Hypothalamus (tissue), 51 donors: ENCODE measurements at places on chromosomes 7 and 10.

DNA sequence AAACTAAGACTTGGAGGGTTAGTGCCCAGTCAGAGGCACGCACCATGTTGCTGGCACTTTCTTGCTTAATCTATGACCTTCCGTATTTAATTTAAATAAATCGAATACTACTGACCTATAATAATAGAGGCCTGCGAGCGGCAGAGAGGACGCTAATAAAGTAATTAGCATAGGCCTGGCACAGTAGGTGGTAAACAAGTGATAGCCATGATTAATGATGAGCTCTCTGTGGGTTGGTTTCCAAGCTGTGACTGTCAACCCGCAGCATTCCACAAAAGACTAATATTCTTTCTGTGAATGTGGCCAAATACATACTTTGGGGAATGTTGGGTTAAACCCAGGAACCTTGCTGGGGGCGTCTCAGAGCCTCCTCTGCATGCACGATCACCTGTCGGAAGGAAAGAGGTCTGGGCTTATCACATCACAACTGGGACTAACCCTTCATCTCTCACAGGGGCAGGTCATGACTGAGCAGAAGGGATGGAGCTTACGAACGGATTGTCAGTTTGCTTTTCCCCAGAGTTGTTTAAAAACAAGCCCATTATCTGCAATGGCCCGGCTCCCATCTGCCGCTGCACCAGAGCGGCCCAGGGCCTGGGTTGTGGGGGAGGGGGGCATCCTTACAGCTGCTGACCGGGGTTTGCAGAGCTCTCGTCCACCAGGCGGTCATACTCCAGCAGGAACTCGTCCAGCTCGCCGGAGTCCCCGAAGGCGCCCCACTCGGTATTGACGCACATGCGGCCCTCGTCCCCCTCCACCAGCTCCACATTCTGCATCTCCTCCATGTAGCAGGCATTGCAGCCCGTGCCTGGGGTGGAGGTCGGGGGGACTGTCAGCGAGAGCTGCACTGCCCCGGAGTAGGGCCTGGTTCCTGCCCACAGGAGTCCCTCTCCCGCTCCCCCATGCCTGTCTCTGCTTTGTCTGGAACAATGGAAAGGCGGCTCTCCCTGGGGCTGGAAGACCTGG lies 6.2 kb upstream of the MYL7 start:
- DNase-seq, result no peak

DNA sequence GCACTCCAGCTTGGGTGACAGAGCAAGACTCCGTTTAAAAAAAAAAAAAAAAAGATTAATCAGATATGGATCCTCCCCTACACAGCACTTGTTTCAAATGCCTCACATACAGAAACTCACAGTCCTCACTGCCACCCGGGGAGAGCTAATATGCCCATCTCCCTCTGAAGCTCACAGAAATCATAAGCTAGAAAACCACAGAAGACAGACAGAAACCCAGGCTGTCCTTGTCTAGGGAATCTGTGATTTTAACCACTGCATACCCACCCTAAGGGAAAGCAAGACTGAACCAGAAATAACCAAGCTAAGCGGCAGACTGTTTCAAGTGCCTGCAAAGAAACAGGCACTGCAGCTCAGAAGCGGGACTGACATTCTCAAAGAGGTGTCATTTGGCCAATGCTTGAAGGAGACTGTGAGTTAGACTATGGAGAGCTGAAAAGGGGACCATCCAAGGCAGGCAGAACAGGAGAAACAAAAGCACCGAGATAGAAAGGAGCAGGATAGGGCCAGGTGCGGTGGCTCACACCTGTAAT lies 37.6 kb downstream of the SLC37A3 start:
- DNase-seq, result no peak

DNA sequence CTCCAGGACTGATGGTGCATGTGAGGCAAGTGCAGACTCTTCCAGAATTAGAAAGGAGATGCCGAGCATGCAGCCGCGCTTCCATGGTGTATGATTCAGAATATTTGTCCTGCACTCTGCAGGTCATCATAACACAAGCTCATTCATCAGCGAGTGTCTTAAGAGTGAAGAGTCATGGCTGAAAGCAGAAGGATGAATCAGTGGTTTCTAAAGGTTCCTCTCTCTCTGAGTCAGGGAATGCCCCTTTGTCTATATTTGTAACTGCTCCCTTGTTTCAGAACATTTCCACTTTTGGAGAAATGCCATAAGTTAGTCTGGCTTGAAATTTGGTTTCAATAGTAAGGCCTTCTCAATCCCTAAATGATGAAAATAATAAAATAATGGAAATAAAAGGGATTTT lies 52.3 kb downstream of the HECW1 start:
- DNase-seq, result no peak

DNA sequence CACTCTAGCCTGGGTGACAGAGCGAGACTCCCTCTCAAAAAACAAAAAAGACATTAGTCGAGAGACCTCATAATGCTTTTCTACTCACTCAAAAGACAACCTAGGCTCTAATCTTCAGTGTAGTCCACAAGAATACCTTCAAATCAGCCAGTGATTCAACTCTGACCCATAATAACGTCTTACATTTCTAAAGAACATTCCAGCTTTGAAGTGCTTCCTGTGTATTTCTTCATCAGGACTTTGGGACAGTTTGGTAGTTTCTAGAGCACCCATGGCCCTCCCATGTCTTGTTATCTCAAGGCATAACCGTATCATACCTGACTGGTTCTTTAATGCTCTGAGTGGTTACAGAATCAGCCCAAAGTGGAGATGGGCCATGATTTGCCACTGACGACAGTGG lies 221.3 kb downstream of the SKIDA1 start:
- DNase-seq, result no peak

DNA sequence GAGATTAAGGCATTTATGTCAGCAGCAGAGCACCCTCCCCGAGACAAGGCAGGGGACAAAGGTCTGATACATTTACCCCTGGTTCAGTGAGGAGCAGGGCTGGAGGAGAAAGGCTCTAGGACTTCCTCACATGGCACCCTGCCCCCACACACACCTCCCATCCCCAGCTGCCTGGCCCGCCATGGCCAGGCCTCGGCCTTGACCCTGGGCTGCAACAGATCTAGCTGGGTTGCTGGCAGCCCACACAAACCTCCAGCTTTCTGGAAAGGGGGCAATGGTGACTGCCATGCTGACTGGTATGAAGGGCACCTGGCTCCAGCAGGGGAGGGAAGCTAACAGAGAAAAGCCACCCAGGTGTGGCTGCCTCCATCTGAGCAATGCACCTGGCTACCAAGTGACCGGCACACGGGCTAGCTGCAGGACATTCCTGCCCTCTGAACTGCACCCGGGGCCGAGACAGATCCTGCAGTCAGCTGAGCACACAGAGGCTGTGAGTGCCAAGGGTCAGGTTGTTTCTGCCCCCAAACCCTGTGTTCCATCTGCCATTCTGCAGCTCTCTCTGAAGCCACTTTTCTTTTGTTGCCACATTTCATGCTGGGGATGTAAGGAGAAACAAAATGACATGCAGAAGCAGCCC lies 85.8 kb upstream of the LRRC18 start:
- DNase-seq, result no peak

GRCh38 chr10:33117230-33117629 lies 159.2 kb upstream of the ITGB1 start:
- no peak for DNase-seq

- no peak for DNase-seq
These were observed 487.4 kb downstream of the PLXDC2 start for GRCh38 chr10:20303453-20304152.

DNA sequence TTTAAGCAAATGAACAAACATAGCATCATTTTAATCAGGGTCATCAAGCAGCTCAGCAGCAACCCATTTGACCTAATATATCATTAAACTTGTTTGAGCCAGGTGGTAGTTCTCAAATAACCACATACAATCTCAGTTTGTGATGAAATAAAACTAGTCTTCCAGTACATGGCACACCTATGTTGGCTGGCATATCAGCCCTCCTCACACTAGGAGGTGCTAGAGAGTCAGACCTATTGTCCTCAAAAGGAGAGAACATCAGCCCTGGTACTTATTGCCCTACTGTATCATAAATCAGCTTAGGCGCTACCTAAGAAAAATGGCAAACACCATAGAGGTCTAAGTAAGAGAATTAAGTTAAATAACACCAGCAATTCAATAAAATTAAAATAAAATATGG lies 81.7 kb downstream of the CABCOCO1 start:
- no peak for DNase-seq

- DNase-seq, result no peak
These were observed 62.6 kb downstream of the ZNF777 start for GRCh38 chr7:149398195-149398820.
